Bone marrow (tissue), 2 donors: ENCODE measurements at places on chromosomes 11 and 22.

DNA sequence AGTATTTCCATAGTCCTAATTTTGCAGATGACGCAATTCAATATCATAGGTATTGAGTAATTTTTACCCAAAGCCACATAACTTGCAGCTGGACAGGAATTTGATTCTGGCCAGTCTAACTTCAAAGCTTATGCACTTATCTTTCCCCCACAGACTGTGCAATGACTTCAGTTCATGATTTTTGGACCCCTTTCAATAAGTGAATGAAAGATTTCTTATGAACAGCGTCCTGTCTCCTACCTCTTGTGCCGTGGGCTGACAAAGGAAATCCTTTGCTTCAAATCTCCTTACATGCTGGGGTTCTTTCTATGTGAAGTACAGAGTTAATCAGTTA, 217.7 kb upstream of the KIRREL3 start:
- no peak for DNase-seq

GRCh38 chr11:77127235-77127911, 673 bp upstream of the MYO7A start:
- peak; percentile 38 for DNase-seq

- DNase-seq, result no peak
Measured at GRCh38 chr11:10208131-10208575, 85.9 kb downstream of the SBF2 start.

- no peak for DNase-seq
Measured at GRCh38 chr11:34068111-34068510, 16.6 kb downstream of the CAPRIN1 start.
